ENCODE measurements at places on chromosomes 12 and 14. TPM values are rescaled to one million over a fixed set of nuclear protein-coding genes. Genes with fewer than 3 reads are reported as not detected.

ARHGAP9 gene
- 153 TPM for polyA plus RNA-seq

KRT82 gene
- not detected for polyA plus RNA-seq

PLEKHD1 gene
- not detected for polyA plus RNA-seq

SRGAP1 gene
- polyA plus RNA-seq, result 0.08 TPM

OTX2 gene
- not detected for polyA plus RNA-seq

TAS2R7 gene
- polyA plus RNA-seq, result not detected

BCDIN3D gene
- polyA plus RNA-seq, result 7.2 TPM

IGFBP6 gene
- polyA plus RNA-seq, result not detected

All from naive B cell (primary cell).